AG04450 (cell line): ENCODE measurements at places on chromosomes 16 and 17.

DNA sequence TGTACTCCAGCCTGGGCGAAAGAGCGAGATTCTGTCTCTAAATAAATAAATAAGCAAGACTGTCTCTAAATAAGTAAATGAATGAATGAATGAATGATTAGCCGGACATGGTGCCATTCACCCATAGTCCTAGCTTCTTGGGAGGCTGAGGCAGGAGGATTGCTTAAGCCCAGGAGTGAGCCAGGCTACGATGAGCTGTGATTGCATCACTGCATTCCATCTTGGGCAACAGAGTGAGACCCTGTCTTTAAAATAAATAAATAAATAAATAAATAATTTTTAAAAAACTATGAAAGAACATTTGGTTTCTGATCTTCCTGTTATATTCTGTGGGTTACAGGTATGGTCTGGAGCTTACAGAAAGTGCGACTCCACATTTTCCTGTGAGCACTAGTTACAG lies 65.0 kb downstream of the C17orf58 start:
- no peak for DNase-seq

DNA sequence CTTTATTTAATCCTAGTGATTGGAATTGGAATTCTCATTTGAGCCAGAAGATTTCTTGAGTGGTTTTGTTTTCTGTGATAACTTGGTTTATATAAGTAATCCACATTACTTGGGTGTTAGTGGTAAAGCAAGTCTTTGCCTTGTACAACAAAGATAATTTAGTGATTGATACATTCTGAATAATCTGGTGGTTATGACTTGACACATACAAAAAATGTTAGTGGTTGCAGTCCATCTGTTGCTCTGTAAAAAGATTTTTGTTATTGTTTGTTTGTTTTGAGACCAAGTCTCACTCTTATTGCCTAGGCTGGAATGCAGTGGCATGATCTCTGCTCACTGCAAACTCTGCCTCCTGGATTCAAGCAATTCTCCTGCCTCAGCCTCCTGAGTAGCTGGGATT lies 13.2 kb downstream of the OMG start:
- DNase-seq: no peak

GRCh38 chr17:65228734-65229620 lies 91.8 kb downstream of the RGS9 start:
- DNase-seq: no peak

DNA sequence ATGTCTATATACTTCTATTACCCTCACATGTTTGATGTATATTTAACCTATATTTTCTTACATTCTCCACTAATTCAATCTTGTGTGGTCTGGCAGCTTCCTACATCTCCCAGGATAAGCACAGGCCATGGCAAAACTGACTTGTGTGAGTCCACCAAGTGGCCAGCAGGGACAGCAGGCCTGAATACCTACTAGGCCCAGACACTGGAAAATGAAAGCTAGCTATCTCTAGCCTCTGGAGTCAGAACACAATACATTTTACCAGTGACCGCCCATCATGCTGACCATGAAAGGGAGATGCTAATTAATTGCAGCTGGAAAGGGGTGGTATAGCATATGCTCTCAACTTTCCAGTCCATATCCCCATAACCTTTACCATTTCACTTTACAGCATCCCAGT lies 132.3 kb downstream of the PCTP start:
- DNase-seq: no peak

GRCh38 chr16:78996790-78997189 lies 603.7 kb downstream of the MAF start:
- no peak for DNase-seq

DNA sequence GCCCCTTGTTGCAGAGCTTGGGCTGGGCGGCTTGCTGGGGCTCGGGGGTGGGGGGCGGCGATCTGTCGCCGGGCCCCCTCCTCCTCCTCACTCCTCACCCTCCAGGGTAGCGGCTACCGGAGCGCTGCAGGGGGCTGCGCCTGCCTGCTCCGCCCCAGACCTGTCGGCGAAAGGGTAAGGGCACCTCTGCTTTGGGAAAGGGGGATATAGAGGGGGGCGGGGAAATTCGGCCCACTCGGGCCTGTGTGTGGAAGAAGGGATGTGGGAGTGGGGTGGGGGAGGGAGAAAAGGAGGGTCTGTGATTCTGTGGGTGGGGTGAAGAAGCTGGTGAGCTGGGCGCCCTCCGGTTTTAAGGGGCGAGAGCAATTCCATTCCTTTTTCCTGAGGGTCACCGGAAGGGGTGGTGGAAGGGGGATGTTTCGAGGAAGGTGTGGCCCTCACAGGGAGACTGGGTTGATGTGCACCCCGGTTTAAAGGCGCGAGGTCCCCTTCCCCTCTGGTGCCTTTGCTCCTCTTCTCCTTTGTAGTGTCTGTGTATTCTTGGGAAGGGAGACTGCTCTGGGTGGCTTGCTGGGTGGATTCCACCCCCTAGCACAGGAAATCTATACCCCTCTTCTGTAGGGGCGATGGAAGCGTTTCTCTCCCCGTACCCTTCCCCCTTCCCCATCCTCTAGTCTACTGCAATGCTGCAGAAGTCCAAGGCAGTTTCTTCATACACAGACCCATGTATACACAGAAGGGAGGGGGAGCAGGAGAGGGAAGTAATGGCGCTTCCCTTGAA lies 878 bp downstream of the TAOK1 start:
- no peak for DNase-seq

GRCh38 chr16:73396556-73396955 lies 348.6 kb upstream of the ZFHX3 start:
- DNase-seq: no peak

- DNase-seq: no peak
These were observed 47.5 kb downstream of the FOXL1 start for GRCh38 chr16:86625821-86626220.

DNA sequence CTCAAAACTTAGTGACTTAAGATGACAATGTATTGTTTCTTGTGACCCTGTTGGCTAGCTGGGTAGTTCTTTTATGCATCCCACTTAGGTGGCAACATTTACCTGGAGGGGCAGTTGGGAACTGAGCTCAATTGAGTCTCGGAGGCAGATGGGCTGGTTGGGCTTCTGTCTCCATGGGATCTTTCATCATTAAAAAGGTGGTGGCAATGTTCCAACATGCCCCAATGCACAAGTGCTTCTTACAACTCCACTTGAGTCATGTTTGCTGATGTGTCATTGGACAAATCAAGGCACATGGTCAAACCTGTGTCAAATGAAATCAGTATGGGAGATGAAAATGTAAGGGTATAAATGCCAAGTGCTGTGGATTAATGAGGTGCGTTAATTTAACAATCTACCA lies 11.7 kb upstream of the HS3ST3B1 start:
- DNase-seq: no peak

GRCh38 chr17:34781571-34782108 lies 179.6 kb downstream of the CCT6B start:
- DNase-seq: no peak

DNA sequence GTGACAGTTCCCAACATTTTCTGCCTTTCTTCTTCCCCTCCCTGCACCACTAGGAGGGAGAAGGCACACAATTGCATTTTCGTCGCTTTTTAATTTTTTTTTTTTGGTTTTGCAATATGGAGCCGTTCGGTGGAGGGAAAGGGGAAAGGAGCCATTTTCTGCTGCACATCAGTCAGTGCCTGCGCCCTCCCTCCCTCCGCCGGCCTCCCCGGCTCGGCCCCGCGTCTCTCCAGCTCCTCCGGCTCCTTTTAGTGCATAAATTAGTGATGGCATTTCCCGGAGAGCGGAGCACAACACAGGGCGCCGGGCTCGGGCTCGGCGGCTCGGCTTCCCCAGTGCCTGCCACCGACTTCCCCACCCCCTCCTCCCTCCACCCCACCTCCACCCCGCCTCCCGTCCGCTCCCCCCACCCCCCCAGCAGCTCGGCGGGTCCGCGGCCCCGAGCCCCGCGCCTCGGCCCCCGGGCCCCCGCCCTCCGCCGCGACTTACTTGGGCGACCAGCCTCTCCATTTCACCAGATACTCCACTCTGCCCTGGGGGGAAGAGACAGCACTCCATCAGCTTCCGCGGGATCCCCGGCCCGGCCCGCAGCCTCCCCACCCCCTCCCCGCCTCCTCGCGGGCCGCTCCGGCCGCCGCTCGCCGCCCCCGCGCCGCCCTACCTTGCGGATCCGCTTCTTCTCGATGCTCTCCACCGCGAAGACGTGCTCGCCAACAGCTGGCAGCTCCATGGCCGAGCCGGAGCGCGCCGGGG lies 542 bp downstream of the CBX4 start:
- no peak for DNase-seq

DNA sequence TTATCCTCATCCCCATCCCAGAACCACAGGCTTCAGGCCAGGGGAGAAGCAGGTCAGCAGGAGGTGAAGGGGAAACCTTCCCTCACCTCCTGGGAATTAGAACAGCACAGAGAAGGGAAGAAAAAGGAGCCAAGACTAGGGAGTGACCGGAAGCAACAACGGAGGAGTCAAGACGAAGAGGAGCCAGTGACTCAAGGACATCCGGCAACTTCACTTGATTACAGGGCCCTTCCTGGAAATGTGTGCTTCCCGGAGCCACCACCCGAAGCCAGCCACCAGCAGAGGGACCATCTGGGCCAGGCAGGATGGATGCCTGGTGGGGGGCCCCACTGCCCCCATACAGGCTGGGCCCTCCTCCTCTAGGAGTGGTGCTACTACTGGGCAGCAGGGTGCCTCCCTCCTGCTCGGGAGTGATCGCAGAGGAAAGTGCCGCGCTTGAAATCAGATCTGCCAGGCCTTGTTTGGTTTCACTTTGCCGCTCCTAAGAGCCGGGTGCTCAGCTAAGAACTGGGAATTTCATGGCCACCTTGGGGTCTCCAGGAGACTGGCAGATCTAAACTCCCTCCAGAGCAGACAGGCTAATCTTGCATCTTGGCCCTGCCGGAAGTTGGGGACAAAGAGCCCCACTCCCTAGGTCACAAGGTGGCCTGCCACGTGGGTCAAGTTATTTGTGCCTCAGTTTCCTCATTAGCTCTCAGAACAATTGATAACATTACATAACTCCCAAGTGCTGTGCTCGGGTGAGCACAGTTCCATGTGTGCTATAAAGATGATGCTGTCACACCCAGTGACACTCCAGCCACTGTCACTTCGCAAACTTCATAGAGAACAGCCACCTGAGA lies 6.6 kb downstream of the CDC42EP4 start:
- DNase-seq: no peak

DNA sequence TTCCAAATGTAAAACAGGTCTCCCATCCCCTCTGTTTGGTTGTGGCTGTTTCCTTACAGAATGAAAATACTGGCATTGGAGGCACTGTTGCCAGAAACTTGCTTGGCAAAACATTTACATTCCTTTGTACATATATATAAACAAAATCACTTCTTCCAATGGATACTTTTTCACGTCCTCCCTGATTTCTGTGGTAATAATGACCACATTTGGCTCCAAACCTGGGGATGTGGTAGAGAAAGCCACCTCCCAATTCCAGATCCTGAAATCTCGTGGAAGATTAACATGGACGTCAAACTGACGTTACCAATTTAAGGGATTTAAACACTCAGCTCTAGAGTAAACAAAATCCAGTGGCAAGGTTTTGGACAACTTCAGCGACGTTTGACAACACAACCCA lies 370.8 kb upstream of the ZFHX3 start:
- DNase-seq: peak; percentile 27

DNA sequence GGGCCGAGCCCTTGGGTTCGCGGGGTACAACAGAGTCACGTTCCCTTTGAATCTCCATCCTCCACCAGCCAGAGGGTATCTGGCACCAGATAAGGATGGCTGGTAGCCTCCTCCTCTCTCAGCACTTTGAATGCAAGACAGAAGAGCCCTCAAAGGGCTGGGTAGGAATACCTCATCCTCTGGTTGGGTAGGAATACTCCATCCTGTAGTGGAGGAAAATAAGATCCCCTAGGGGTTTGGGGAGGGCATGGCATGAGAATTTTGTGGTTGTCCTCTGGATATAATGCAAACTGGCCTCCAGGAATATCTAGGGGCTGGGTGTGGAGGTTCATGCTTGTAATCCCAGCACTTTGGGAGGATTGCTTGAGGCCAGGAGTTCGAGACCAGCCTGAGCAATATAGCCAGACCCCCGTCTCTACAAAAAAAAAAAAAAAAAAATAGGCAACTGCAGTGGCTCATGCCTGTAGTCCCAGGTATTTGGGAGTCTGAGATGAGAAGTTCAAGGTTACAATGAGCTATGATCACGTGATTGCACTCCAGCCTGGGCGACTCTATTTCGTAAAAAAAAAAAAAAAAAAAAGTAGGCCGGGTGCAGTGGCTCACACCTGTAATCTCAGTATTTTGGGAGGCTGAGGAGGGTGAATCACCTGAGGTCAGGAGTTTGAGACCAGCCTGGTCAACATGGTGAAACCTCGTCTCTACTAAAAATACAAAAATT lies 2.7 kb downstream of the IGFBP4 start:
- DNase-seq: no peak

DNA sequence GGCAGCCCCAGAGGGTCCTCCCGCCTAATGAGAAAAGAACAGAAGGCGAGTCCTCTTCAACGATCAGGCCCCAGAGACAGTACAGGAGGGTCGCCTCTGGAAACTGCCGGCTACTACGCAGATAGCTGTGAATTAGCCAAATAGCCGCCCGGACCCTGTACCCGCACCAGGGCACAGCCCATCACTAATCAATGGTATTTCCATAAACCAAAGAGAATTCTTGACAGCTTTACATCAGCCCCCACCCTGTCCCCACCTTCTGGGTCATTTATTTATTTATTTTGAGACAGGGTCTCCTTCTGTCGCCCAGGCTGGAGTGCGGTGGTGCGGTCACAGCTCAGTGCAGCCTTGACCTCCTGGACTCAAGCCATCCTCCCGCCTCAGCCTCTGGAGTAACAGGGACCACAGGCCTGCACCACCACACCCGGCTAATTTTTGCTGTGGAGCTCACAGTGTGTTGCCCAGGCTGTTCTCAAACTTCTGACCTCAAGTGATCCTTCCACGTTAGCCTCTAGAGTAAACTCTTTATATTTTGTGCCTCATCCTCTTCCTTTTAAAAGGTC lies 805 bp upstream of the CLCN7 start:
- DNase-seq: no peak

DNA sequence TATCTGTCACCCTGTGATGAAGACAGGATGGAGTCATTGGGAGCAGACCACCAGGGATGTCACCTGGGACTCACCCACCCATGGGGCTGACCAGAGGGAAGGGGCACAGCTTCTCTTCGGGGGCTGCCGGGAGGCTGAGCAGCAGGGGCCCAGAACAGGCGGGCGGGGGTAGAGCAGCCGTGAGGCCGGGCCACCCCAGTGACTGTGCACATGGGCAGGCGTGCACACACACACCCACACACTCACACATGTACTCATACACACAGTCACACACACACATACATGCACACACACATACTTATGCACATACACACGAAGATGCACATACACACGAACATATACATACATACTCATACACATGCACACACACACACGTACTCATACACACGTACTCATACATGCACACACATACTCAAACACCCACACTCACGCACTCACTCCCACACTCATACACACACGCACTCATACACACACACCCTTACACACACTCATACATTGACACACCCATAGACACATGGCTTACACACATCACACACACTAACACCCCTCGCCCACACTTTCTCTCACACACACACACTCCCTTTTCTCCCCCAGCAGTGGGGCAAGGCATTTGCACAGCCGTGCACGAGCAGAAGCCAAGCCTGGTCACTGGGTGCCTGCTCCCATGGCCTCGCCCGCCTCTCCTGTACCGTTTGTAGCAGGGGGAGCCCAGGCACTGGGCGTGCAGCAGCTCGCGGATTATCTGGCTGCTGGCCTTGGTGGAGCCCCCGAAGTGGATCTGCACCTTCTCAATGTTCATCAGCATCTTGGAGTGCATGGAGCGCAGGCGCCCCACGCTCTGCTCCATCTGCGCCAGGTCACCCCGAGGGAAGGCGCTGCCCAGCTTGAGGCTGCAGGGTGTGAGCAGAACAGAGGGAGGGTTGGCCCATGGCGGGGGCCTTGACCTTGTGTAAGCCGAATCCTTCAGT lies 12.4 kb downstream of the UBALD2 start:
- DNase-seq: no peak
